Activated T-helper 1 cell treated with Interleukin-2 at 50 U/mL for 16 hours (primary cell): ENCODE measurements at places on chromosomes 2 and 18.

DNA sequence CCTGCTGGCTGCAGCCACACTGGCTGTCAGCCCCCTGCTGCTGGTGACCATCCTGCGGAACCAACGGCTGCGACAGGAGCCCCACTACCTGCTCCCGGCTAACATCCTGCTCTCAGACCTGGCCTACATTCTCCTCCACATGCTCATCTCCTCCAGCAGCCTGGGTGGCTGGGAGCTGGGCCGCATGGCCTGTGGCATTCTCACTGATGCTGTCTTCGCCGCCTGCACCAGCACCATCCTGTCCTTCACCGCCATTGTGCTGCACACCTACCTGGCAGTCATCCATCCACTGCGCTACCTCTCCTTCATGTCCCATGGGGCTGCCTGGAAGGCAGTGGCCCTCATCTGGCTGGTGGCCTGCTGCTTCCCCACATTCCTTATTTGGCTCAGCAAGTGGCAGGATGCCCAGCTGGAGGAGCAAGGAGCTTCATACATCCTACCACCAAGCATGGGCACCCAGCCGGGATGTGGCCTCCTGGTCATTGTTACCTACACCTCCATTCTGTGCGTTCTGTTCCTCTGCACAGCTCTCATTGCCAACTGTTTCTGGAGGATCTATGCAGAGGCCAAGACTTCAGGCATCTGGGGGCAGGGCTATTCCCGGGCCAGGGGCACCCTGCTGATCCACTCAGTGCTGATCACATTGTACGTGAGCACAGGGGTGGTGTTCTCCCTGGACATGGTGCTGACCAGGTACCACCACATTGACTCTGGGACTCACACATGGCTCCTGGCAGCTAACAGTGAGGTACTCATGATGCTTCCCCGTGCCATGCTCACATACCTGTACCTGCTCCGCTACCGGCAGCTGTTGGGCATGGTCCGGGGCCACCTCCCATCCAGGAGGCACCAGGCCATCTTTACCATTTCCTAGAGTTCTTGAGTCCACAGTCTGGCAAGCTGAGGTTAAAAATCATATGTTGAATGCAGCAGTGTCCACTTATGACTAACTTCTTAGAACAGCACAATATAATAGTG, 741 bp downstream of the GPR148 start:
- no peak for DNase-seq

GRCh38 chr2:198077477-198077876, 273.1 kb downstream of the PLCL1 start:
- no peak for DNase-seq

- no peak for DNase-seq
These were observed 40.2 kb upstream of the EML4 start for GRCh38 chr2:42128721-42129486.

DNA sequence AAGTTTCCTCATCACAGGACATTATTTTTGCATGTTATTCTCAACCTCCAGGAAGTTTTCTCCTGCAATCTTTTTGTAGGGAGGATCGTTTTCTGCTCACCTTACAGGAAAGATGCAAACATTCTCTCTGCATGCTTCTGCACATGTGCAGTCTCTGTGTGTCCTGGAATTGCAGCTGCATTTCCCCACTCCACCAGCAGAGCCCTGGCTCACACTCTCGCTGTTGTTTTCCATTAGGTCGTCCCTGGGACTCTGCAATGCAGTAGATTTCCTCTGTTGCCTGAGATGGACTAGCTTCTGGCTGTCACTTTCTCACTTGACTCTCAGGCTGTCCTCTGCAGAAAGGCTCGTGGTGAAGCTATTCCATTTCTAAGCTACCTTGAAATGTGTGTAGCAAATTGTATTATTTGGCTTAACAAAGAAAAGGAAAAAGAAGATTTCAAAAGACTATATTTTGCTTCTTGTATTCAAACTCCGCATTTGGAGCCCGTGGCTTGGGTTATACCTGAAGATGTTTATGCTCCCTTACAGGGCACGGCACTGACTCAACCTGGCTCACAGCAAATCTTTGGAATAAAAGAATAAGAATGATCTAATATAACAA, 346.7 kb downstream of the RAD51AP2 start:
- no peak for DNase-seq

DNA sequence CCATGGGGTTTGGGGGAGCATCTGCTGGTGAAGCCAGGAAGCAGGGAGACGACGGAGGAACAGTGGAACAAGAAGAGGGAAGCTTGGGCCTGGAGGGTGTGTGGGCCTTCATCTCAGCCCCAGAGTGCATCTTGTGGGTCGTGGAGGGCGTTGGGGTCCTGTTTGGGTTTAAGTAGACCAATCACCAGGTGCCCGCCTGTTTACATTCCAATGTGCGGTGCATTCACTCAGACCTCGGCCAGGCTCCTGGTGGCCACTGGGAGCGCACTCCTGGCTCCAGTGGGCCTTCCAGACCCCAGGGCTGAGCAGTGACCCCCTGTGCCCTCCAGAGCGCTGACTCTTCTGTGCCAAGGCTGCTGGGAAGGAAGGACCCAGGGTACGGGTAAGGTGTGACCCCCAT, 293.7 kb downstream of the NDUFA10 start:
- DNase-seq = no peak

DNA sequence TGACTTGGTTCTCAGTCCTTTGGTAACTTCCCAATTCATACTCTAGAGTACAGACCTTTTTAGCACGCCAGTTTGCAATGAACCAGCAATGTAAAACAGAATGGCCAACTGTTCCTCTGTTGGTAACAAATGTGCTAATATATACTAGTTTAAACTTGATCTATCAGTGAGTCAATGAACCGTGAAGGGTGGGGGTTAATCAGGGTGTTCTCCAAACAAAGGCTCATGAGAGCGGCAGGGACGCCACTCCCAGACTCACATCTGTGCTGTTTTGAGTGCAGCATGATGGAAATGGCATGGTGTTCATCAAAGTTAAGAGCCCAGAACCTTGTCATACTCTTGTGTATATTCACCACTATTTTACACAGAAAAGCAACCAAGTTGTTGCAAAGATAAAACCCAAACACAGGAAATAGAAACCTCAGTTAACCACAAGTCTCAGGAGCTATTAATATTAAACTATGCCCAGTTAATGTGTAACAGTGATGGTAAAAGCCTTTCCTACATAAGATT, 70.3 kb downstream of the CERKL start:
- no peak for DNase-seq
